Activated CD8-positive, alpha-beta memory T cell treated with anti-CD3 and anti-CD28 coated beads for 1 hour (primary cell): ENCODE measurements at places on chromosomes 5 and 9.

DNA sequence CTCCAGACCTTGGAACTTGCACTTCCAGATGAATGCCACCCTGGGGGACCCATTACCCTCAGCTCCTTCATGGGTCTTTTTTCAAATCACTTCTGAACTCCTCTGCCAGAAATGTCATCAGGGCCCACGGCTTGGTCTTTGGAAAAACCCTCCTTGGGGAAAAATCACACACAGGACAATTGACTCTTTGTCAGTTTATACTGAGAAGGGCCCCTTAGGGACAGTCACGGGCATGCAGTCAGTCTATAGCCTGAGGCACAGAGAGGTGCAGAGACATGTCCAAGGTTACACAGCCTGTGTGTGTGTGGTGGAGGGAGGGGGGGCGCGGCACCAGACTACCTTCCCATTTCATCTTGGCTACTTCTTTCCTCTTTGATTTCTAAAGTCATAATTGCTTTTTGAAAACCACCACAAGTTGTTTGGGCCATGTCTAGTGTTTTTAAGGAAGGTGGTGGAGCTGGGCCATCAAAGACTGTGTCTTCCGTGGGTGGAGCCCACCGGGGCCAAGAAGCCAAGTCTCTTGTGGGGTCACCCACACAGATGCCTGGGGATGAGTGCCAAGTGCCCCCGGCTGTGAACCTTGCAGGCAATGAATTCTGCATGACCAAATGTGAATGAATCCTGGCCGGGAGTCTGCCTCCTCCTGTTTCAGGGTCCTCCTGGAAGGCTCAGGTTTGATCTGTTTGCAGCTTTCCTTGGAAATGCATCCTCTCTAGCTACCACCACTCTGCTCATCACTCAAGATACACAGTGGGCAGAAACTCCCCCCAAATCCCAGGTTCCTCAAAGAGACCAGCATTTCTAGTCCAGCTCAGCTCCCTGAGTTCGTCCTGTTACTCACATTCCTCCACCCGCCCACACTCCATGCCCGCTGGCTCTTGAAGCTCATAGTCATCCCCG is 200.1 kb upstream of the TBC1D2 start:
- DNase-seq = no peak

DNA sequence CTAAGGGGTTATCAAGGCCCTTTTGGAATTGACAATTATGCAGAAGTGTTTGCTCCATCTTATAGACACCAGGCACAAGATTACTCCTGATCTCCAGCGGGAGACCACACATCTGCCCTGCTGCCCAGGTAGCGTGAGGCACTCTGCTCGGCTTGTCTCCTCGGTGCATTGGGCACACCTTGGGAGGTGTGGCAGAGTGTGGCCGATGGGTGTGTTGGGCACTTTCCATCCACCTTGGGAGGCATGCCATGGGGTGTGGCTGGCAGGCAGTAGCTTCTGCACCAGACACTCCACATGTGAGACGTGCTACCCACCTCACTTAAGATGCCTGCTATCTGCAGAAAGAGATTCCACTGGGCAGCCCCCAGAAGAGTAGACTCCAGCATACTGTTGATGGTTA is 54.1 kb downstream of the GADD45G start:
- no peak for DNase-seq

- DNase-seq = peak; percentile 9
Observed at GRCh38 chr9:6645355-6646292, at the start of gene GLDC. TSS of gene GLDC (minus strand) at chr9:6645729. CDS start at chr9:6645499, 230 bp downstream.

DNA sequence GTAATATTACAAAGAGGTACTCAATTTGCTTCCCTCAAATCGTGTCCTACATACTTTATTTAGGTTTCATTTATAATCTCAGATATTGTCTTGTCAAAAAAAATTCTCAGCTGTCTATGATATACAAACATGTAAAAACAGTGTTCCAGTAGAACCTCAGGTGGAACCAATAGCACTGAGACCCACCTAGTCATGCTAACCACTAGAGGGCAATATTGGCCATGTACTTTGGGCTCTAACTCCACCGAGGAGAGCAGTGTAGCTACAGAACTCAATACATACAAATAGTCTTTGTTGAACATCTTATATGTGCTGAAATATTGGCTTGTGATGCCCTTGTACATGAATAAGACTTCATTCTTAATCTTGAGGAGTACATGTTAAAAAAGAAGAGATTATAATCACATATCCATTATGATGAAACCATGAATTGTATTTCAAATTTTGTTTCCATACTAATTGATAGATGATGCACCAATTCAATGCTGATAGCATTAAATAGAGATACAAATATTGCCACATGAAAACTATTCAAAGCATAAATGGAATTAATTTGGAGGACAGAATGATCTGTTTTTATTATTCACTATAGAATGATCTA is 71.2 kb upstream of the CNTLN start:
- no peak for DNase-seq

DNA sequence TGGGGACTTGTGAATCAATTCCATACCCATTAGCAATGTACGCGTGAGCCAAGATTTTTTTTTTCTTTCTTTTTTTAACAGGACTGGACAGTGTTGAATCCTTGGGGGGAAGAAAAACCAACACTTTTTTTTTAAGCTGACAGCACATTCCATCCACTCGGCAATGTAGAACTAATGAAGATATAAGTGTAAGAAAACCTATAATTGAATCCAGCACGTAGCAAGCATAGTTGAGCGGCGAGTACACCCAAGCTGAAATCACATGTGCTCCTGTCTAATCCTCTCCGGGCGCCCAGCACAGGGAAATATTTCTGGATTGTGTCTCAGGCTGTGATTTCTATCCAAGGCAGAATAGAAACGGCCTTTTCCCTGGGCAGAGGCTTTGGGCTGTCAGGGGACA is 118.2 kb downstream of the BOD1 start:
- DNase-seq = no peak

GRCh38 chr9:109086221-109086620 is 33.5 kb downstream of the TMEM245 start:
- no peak for DNase-seq

DNA sequence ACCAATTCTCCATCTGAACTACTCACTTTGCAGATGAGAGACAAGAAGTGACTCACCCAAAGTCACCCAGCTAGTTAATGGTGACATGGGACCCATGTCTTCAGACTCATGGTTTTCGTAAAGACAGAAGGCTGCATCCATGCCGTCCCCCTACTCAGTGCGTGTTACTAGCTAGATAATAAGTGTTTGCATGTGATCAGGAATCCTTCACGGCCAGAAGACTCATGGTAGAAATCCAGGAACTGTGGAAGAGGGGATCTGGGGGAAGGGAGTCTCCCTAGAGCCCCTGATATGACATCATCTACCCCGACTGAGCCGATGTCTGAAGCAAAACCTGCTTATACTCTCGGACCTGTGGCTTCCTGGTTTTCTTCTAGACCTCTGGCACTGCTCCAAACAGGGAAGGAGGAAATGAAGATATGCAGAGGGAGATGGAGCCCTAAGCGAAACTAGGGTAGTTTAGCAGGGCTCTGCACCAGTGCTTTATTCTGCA is 3.3 kb downstream of the RNF183 start:
- DNase-seq = no peak

GRCh38 chr9:114285166-114285867 is 37.6 kb upstream of the ORM1 start:
- no peak for DNase-seq

GRCh38 chr5:131382407-131383395 is 118.8 kb downstream of the CDC42SE2 start:
- no peak for DNase-seq

- no peak for DNase-seq
Observed at GRCh38 chr5:172506921-172507320, 52.6 kb upstream of the SH3PXD2B start.

- no peak for DNase-seq
Observed at GRCh38 chr5:68054638-68055037, 160.9 kb upstream of the PIK3R1 start.

DNA sequence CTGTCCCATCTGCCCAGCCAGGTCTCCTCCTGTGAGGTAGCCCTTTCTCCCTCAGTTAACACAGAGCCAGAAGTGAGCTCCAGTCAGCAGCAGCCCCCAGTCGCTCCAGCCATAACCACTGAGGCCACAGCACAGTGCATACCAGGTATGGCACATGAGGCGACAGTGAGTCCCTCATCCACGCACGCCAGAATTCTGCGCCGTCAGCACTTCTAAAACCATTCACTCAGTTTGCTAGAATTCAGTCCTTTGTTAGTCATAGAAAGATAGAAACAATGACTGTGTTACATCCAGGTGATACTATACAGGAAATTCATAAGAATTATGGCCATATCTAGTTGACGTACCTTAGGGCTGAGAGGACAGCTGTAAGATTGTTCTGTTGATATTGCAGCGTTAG is 88.5 kb downstream of the KIAA1958 start:
- no peak for DNase-seq

- no peak for DNase-seq
Observed at GRCh38 chr5:68962757-68963484, 130.9 kb upstream of the SLC30A5 start.

DNA sequence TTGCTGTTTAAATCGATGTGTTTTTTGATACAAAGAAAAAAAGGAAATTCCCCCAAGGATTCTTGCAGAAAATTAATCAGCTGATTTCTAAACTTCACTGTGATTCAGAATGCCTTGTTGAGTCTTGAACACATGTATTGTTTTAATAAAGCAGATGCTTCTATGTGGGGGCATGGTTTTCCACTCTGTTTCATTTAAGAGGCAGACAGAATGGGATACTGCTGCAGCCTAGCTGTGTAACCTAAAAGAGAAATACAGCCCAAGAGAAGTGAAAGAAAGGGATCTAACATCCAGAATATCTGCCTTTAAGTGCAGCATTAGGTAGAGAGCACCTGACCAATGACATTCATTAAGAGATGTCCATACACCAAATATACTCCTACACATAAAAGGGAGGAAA is 365.1 kb upstream of the CCNH start:
- DNase-seq = no peak

GRCh38 chr5:10540951-10541646 is 22.8 kb upstream of the ANKRD33B start:
- DNase-seq = no peak

- DNase-seq = no peak
Observed at GRCh38 chr5:56026863-56027300, 32.1 kb upstream of the IL6ST start.

DNA sequence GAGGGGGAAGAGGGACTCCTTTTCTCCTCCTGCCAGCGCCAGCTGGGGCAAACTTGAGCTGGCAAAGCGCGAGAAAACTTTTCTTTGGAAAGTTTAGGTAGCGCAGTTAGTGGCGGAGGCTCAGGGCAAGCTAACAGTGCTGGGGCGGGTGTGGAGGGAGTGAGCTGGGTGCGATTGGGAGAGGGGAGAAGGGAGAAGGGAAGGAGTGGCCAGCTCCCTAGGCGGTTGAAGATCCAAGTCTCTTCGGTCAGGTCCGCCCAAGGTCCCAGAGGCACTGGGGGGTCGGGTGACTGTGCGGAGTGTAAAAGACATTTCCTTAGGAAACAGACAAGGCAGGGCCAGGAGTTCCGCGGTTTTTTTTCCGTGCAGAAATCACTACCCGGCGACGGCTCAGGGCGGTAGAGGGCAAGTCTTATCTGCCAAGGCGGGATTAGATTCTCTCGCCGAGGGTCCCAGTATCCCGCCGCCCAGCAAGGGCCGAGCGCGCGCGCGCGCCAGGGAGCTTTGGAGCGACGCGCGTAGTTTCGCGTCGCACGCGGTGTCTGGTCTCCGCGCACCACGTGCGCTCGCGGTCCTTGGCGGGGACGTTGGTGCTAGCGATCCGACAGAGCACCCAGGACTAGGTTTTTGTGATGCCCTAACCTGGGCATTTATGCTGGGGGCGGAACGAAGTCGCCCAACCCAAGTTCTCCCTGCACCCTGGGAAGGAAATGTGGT is 33.6 kb upstream of the NFIB start:
- no peak for DNase-seq

DNA sequence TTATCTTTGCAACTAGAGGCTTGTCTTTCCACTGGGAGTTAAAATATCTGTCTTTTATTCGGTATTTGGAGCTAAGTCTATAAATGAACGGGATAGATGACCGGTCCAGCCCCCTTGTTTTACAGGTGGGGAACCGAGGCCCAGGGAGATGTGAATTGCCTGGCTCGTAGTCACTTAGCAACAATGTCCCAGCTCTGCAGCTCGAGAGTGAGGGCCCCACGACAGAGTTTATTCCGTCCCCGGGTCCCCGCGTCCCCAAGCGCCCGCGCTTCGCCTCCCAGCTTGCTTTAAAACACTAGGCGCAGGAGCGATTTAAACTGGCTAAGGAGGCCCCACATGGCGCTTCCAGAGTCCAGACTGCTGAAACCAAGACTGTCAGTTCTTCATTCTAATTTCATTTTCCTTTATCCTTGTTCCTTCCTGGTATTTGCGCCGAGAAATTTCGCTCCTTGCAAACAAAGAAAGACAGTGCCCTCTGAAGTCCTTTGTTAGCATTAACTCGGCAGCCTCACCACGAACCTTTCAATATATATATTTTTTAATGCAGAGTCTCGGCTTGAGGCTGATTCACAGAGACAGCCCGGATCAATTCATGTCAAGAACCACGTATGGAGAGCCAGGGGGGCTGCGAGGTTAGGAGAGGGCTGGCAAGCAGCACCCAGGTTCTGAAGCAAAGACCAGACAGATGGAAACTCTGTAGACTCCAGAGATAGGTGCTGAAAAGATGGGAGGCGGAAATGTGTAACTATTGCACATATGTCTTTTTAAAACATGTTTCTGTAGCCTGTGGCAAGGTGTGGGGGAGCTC is 1.4 kb upstream of the ENC1 start:
- no peak for DNase-seq

GRCh38 chr9:130895481-130896232 is 955 bp downstream of the QRFP start:
- no peak for DNase-seq

- no peak for DNase-seq
Observed at GRCh38 chr9:100819980-100820379, 208.5 kb upstream of the PLPPR1 start.

- no peak for DNase-seq
Observed at GRCh38 chr5:33984671-33985124, at the start of gene SLC45A2. TSS of gene SLC45A2 (minus strand) at chr5:33984693. CDS start at chr5:33984583, 110 bp downstream.

DNA sequence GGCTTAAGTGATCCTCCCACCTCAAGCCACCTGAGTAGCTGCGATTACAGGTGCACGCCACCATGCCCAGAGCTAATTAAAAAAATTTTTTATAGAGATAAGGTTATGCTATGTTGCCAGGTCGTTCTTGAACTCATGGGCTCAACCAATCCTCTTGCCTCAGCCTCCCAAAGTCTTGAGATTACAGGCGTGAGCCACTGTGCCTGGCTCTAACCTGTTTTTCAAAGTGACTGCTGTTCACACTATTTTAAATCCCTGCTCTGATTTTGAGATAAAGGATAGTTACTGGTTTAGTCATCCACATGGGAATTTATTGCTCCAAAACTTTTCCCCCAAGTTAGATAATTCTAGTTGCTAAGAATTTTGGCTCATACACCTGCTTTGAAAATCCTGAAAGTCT is 48.2 kb upstream of the MTMR12 start:
- no peak for DNase-seq

- no peak for DNase-seq
Observed at GRCh38 chr9:112061152-112061740, 113.9 kb downstream of the SUSD1 start.

DNA sequence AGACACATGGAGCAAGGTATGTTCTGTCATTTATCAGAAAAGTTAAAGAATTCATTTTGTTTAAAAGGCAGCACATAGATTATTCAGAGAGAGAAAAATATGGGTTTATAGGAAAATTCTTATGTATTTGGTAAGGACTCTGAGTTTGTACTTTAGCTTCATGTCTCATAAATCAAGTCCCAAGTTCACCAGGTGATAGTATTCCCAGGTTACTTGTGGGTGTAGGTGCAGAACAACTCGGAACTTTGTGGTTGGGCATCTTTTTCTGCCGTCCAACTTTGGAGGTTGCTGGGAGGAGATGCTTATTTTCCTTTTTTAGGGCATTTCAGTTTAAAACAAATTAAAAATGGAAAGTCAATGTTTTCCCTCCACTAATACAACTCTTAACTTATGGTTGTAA is 269.8 kb upstream of the DMRT1 start:
- DNase-seq = no peak
